ENCODE measurements at places on chromosomes 2 and 18.

DNA sequence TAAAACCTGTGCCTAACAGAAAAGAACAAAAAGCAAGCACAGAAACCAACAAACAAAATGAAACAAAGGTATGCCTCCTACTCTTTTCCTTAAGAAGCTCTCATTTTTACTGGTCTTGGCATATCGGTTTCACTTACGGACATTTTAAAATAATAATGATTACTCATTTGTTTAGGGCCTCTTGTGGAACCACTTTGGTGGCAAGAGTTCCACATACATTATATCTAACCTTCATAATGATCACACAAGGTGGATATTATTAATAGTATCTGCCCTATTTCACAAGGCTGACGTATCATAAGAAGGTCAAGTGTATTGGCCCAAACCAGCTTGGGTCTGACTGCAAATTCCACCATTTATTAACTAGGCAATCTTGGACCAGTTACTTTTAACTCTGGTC lies 304.7 kb downstream of the TCF4 start:
- DNase-seq = no peak

DNA sequence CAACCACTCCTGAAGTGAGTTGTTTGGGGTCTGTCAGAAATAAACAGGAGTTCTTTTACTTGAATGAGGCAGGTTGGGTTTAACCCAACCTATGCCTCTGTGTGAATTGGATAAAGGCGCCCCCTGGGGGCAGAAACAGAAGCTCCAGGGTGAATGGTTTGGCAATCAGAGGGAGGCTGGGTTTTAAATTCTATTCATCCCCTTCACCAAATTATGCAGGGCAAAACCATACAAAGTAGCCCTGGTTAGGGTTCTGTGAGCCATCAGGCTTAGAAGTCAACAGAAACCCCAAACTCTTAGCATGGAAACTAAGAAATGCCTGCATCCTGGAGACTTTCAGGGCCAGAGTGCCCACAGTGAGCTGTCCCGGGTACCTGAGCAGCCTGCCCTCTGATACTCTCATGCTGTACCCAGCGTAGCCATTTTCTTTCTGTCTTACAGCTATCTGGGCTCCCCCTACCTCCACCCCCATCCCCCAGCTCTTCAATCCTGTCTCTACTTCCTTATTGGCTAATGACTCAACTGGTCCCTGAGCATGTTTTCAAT lies 241.5 kb downstream of the ICOS start:
- peak; percentile 4 for DNase-seq

DNA sequence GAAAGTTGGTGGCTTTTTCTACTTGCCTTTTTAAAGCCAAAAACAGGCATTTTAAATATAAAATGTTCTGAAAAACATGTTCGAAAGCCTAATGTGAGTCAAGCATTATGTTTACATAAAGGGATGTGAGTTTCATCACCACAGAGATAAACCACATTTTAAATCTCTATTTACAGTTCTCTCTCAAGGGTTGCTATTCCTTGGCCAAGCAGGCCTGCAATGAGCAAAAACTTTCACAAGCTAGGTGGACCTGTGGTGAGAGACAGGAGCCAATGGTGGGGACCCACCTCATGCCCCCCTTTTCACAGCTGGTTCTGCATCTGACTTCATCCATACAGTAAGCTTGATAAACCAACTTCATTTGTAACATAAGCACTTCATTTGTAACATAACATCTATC lies 65.1 kb downstream of the CUL3 start:
- peak; percentile 74 for DNase-seq

GRCh38 chr18:74976331-74976909 lies 232.5 kb downstream of the PTGR3 start:
- no peak for DNase-seq

- DNase-seq = no peak
Measured at GRCh38 chr2:225042800-225043167, 516 bp upstream of the DOCK10 start.

GRCh38 chr2:235049069-235049468 lies 97.3 kb downstream of the SH3BP4 start:
- no peak for DNase-seq

DNA sequence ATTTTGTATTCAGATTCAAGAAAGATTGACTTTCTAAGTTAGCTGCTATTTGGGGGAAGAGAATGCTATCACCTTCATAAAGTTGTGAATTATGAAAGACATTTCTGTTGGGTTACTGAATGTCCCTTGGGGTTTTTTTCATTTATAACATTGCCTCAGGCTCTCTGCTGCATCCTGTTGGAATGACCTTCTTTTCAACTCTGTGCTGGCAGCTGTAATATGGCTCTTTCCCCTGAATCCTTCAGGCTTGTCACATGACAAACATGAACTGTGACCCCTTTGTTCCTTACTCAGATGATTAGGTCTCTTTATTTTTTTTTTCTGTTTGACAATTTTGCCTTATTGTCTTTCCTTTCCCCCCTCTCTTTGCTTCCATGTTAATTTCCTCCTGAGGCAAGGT lies 159.8 kb downstream of the TAF4B start:
- peak; percentile 58 for DNase-seq

DNA sequence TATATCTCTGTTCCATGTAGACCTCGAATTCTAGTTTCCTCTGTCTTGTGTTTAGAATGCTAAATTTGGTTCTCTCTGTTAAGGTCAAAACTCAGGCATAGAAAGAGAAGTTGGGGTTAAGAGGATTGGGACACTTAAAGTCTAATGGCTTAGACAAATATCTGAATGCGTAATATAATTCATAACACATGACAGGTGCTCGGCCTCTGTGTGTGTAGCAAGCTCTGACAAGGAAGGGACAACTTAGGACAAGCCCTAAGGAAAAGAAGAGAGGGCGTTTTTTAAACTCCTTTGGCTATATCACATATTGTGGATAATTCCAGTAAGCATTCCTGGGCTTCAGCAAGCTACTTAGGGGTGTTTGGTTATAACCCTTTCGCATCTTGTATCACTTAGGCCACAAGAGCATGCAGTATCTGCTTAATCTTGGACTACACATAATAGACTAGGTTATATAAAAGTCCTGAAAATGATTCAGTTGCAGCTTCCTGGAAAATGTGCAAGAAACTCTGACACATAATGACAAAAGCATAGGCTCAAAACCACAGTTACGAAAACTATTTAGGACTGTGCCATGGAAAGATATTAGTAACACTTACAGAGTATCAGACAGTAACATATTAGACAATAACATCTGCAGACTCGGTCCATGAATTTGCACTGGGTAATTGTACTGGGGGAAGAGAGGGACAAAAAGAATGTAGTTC lies 16.1 kb upstream of the CREB1 start:
- peak; percentile 100 for DNase-seq

DNA sequence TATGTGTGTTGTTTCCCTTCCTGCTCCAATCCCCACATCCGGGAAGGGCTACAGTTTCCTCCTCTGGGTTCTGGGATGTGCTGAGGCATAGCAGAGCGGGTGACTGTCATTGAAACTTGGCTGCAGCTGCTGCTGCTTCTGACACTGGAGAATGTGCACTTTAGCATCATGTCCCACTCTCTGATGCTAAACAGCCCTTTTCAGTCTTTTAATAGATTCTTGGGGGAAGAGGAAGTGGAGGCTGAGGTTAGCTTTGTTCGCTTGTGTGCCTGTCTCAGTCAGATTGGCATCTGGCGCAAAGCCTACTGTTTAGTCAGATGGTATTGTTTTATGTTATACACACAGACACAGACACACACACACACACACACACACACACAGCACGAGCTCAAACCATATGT lies 136.5 kb upstream of the RND3 start:
- DNase-seq = no peak

- no peak for DNase-seq
Measured at GRCh38 chr2:49788300-49788699, 634.0 kb upstream of the FSHR start.
